ENCODE measurements at places on chromosomes 2 and 18.
A peak's percentile ranks its signal among the peaks of the same experiment; 100 is the strongest.

DNA sequence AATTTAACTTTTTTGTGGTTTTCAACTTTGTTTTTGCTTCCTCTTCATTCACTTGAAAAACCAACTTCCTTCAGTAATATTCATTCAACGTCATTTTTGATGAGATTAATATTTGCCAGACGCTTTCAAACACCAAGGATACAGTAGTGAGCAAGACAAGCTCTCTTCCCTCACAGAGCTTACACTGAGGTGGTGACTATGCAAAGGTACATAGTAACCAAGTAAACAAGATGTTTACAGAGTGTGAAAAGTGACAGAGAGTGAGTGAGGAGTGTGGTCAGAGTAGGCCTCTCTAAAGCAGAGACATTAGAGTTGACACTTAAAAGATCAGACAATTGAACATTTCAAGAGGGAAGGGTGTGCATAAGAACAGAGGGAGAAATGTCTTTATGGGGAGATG is 155.5 kb downstream of the TMEM247 start:
- no peak for DNase-seq

- DNase-seq = peak; percentile 44
Observed at GRCh38 chr2:19786408-19787058, 115.2 kb downstream of the TTC32 start.

- DNase-seq = no peak
Observed at GRCh38 chr2:150376553-150377335, 110.7 kb downstream of the RND3 start.

DNA sequence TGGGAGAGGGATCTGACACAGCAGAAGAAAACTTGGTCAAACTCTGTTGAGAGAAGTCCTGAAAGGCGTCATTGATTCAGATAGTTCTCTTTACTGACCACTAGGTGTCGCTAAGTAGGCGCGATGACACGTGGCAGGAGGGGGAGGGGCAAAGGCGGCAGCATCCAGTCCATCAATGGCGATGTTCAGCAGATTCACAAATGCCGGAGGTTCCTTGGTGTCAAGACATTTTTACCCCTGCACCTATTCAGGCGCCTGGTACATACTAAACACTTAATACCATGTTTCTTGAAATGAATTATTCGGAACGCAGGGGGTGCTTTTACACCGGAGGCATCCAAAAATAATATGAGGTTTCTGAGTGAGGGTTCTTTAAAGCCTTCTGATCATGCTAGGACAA is 3.0 kb upstream of the PLEK start:
- peak; percentile 77 for DNase-seq

DNA sequence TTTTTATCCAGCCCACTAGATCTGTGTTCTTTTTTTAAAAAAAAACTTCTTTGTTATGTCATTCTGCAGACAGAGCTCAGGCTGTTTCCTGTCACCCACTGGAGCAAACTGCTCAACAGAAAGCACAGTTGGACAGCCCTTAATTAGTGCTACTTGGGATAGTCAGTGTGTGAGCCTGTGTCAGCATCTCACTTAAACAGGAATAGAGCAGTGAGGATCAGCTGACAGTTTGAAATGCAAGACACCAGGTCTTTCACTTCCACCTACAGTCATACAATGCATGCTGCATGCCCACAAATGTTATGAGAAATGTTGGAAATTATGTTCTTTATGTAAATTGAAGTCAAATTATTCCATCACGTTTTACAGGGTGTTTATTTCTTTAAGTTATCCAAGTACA is 174.9 kb downstream of the NR4A2 start:
- DNase-seq = no peak

GRCh38 chr2:148184976-148185375 is 164.1 kb downstream of the MBD5 start:
- no peak for DNase-seq

GRCh38 chr18:33817096-33817495 is 239.1 kb downstream of the ASXL3 start:
- DNase-seq = no peak

GRCh38 chr18:49588971-49589370 is 27.1 kb downstream of the LIPG start:
- no peak for DNase-seq

GRCh38 chr2:234195516-234195915 is 145.0 kb downstream of the SPP2 start:
- no peak for DNase-seq

Measured in bone marrow (tissue), 2 donors.